Activated CD4-positive, alpha-beta T cell treated with anti-CD3 and anti-CD28 coated beads, Interleukin-2, amount 50 U/mL, for 48 hours (primary cell): ENCODE measurements at places on chromosomes 5 and 9.

DNA sequence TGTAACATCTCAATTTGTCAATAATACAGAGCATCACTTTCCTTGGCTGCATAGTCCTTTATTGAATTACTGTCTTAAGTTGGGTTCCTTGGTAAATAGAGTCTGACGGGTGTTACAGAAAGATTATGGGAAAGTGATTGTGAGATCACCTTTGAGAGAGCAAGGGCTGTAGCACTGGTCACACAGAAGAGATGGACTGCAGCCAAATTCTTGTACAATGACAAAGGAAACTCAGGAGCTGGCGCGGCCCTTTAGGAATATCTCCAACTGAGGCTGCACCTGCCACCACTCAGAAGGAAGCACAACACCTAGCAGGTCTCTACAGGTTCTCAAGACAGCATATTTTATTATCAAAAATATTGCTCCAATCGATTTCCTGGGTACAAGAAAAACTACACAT lies 350.0 kb upstream of the ISL1 start:
- no peak for DNase-seq

DNA sequence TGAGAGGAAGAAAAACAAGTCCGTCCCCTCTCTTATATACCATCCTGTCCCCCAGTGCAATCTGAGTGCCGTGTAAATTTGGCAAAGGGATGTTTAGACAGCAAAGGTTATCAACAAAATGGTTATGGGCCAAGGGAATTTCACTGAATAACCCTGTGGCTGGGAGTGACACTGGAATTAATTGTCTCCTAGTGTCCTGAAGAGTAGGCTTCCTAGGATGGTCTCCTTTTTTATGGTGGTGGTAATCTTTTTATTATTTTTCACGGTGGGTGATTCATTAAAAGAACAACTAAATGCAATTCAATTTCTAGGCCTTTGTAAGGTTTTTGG lies 244.2 kb downstream of the PIK3R1 start:
- no peak for DNase-seq

GRCh38 chr5:148910686-148911361 lies 84.4 kb downstream of the ADRB2 start:
- no peak for DNase-seq

DNA sequence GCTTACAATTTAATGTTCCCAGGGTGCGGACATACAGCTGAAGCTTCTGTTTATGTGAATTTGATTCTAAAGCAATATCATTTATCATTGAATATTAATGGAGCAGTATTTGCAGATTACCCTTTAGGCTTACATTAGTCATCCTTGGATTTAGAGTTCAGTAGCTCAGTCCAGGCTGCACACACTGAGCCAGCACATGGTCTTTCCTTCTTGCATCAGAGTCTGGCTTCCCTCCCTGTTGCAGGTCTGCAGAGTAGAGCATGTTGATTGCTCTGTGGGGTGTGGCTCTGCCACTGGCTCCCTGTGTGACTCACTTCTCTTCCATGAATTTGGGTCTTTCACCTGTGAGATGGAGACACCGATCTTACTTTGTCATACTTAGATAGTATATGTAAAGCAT lies 36.8 kb downstream of the NSG2 start:
- DNase-seq = no peak

DNA sequence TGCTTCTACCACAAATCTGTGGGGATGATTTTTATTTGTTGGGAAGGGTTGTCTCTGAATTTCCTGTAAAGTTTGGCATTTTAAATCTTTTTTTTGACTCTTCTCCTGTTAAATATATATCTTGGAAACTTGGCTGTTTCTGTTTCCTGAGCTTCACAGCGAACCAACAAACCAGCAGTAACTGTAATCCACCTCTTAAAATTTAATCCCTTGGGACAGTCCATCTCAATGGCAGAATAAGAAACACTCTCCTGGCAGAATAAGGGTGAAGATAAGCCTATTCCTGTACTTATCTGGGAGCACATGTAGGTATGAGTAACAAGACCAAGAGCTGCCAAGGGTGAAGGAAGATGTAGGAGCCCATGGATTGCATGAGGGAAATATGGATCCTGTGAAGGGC lies 73.1 kb upstream of the RPS23 start:
- no peak for DNase-seq

GRCh38 chr9:133354766-133355165 lies 1.5 kb downstream of the SURF1 start:
- no peak for DNase-seq

GRCh38 chr5:59366784-59367183 lies 526.7 kb downstream of the PDE4D start:
- no peak for DNase-seq

DNA sequence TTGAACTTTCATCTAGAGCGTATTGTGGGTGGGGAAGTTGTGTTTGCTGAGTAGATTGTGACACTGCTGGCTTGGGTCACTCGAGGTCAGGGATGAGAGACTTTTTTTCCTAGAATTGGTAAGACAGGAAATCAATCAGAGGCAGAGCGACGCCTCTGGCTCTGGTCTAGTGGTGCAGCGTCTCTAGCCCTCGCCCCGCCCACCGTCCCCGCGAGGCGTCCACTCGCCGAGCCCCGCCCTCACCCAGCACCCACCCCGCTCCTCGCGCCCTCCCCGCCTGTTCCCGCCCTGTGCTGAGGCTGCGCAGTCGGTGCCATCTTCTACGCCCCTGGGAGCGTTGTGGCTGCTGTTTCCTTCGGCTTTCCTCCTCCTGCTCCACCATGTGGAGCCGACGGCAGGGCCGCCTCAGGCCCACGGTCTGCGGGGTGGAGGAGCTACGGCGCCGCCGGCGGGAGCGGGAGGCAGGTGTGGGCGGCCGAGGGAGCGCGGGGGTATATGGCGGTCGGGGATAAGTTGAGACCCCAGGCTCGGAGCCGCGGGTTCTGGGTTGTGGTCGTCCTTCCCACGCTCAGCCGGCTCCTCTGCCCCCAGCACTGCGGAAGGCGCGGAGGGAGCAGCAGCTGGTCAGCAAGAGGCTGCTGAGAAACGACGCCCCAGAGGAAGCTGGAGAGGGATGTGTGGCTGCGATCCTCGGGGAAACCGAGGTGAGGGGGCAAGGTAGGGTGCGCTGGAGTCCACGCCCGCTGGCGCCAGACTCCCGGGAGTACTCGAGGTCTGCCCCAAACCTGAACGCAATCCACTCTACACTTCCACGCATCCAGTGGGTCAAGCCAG lies at the start of gene TMCO6:
TSS of gene TMCO6 (plus strand) at position 304 of the 834 bp plus-strand sequence. CDS start at position 381, 77 bp downstream.
- peak; percentile 99 for DNase-seq

DNA sequence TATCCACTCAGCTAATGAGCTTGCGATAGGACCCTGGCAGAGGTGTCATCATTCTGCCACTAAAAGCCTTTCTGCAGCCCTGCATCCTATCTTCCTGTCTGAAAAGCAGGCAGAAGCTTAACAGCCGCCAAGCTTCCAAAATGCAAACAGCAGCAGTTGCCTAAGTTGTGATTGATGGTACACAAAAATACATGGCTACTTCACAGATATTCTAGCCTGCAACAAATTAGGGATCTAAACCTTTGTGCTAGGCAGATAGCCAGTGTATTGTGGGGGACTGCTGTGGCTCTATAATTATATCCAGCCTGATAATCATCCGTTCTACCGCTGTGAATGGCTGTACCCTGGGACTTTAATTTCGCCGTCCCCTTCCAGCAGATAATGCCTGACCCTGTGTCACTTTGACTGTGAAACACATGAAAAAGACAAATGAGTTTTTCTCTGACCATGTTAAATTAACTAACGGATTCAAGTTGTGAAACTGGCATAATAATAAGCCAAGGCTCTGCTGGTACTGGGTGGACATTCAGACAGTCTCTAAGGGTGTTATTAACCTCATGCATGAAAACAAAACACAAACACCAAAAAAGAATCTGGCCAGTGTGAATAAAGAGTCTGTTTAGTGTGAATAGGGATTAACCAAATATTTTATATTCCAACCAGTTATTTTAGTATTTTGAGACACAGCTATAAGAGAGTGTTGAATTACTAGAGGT lies 45.9 kb downstream of the SEMA6A start:
- DNase-seq = no peak

DNA sequence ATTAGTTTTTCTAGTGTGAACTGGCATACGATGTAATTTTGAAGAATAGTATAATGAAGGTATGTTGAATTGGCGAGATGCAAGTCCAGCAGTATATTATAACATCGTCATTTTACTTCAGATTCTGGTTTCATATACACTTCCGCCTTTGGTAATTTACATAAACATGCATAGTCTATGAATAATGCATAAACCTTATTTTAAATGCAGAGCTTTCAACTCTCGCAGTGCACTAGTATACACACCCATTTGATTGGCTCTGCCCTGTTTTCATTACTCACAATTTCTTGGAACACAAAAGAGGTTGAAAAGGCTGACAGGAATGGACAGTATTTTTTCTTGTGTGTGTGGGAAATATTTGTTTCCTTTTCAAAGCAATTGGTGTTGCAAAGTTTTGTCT lies 128.9 kb upstream of the CCNH start:
- DNase-seq = no peak
